Osteocyte (in vitro differentiated cells): ENCODE measurements at places on chromosomes 2 and 18.

DNA sequence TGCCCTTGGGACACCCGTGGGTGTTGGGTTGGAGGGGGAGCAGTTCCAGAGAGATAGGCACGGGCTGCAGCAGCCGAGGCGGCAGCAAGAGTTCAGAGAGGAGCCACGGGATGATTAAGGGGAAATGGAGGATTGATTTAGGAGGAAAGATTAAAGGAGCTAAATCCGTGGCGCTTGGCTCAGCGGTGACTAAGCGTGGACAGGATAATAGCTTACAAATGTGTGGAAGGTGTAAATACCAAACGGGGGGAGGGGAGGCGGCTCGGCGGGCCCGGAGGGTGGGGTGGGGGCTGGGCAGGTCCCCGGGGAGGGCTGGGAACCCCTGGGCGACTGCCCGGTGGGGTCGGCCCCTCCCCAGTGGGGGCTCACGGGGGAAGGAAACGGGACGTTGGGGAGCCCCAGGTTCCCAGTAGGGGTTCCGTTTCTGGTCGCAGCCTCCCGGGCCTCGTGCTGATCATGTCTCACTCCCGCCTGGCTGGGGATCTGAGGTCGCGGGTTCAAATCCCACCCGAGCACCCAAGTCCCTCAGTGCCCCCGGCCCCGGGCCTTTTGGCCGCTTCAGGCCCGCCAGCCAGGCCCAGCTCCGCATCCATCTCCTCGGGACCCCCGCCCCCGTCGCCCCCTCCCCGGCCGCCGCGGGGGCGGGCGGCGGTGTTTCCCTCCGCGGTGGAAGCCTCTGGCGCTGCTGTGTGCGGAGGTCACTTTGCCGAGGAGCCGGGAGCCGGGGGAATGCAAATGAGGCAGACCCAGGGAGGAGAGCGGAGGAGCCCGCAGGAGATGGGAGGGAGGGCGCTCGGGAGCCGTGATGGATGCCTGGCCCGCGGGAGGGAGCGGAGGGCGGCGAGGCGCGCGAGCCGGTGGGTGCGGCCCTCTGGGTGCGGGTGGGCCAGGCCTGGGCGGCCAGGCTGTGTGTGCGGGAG lies 8.1 kb downstream of the ASIC4 start:
- peaks cover 15% of the 10 kb centered on the region for H3K4me1 ChIP-seq
- peak overlapping the region; percentile 6 for H3K27ac ChIP-seq
- peak overlapping the region; percentile 41 for H3K4me3 ChIP-seq
- DNase-seq = no peak
- H3K36me3 ChIP-seq = no peaks in the 10 kb centered on the region
- peaks cover 22% of the 10 kb centered on the region for H3K27me3 ChIP-seq

DNA sequence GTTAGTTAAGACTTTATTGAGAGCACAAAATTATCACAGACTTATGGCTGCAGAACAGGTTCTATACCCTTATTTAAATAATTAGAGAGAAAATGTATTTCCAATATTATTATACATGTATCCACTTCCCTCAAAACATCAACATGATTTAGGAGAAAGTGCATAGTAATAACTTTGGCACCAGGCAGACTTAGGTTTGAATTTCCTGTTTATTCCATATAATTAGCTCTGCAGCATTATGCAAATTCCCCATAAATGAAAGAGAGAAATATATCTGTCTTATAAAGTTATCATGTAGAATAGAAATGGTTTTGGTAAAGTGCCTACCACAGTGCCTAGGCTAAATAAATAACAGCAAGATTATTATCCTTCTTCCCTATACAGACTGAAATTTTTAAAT lies 15.3 kb downstream of the SCN9A start:
- no peak for DNase-seq
- H3K27me3 ChIP-seq = no peaks in the 10 kb centered on the region
- peaks cover 33% of the 10 kb centered on the region for H3K4me1 ChIP-seq
- H3K27ac ChIP-seq = no peak overlapping the region
- peaks cover 2% of the 10 kb centered on the region for H3K36me3 ChIP-seq

- peaks cover 64% of the 10 kb centered on the region for H3K4me1 ChIP-seq
- H3K36me3 ChIP-seq = peaks cover 58% of the 10 kb centered on the region
- H3K27ac ChIP-seq = peak overlapping the region; percentile 99
- peak overlapping the region; percentile 98 for H3K4me3 ChIP-seq
- no peak for DNase-seq
Observed at GRCh38 chr2:215434447-215435279, 1.2 kb downstream of the FN1 start.

- no peaks in the 10 kb centered on the region for H3K27me3 ChIP-seq
- no peak overlapping the region for H3K27ac ChIP-seq
- DNase-seq = no peak
Observed at GRCh38 chr2:239943571-239943970, 81.6 kb downstream of the NDUFA10 start.

- DNase-seq = peak; percentile 82
- no peaks in the 10 kb centered on the region for H3K4me1 ChIP-seq
- peaks cover 4% of the 10 kb centered on the region for H3K27me3 ChIP-seq
- no peak overlapping the region for H3K4me3 ChIP-seq
- no peaks in the 10 kb centered on the region for H3K36me3 ChIP-seq
Observed at GRCh38 chr2:94861308-94862152, 9.7 kb upstream of the TEKT4 start.

GRCh38 chr2:241257419-241258032 lies 57.9 kb downstream of the HDLBP start:
- H3K4me1 ChIP-seq = peaks cover 9% of the 10 kb centered on the region
- H3K4me3 ChIP-seq = no peak overlapping the region
- peaks cover 57% of the 10 kb centered on the region for H3K36me3 ChIP-seq
- H3K27me3 ChIP-seq = no peaks in the 10 kb centered on the region

- no peaks in the 10 kb centered on the region for H3K36me3 ChIP-seq
- H3K27me3 ChIP-seq = no peaks in the 10 kb centered on the region
- H3K4me1 ChIP-seq = peaks cover 14% of the 10 kb centered on the region
- no peak overlapping the region for H3K27ac ChIP-seq
- no peak for DNase-seq
Observed at GRCh38 chr2:12507295-12507694, 209.4 kb upstream of the TRIB2 start.

DNA sequence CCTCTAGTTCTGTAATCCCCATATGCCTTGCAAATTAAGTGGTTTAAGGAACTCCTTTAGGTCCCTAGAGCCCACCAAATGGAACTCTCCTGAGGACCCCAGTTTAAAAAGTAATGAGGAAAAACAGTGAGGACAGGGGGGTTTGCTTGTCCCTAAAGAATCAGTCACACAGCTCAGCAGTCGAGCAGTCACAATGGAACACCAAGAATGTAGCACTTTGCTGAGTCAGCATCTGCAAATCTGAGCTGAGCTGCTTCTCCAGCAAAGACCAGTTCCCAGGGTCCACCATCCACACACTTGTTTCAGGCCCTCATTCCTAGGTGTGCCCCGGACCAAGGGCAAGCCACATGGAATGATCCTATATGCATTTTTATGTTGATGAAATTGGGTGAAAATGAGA lies 46.2 kb upstream of the NEDD4L start:
- H3K4me1 ChIP-seq = peaks cover 5% of the 10 kb centered on the region
- peaks cover 8% of the 10 kb centered on the region for H3K27me3 ChIP-seq
- H3K36me3 ChIP-seq = no peaks in the 10 kb centered on the region
- H3K27ac ChIP-seq = no peak overlapping the region

- no peak overlapping the region for H3K4me3 ChIP-seq
- DNase-seq = no peak
- no peaks in the 10 kb centered on the region for H3K27me3 ChIP-seq
- no peaks in the 10 kb centered on the region for H3K4me1 ChIP-seq
Observed at GRCh38 chr2:129428086-129428660, 551.3 kb upstream of the RAB6C start.

GRCh38 chr18:25815659-25816058 lies 274.8 kb downstream of the SS18 start:
- no peak overlapping the region for H3K27ac ChIP-seq
- no peak for DNase-seq
- peaks cover 1% of the 10 kb centered on the region for H3K4me1 ChIP-seq
- no peaks in the 10 kb centered on the region for H3K36me3 ChIP-seq
- H3K4me3 ChIP-seq = no peak overlapping the region

GRCh38 chr2:36255863-36256262 lies 99.7 kb upstream of the CRIM1 start:
- no peak overlapping the region for H3K27ac ChIP-seq
- peaks cover 53% of the 10 kb centered on the region for H3K27me3 ChIP-seq
- no peak overlapping the region for H3K4me3 ChIP-seq
- no peaks in the 10 kb centered on the region for H3K4me1 ChIP-seq

GRCh38 chr2:230828272-230828961 lies 36.3 kb upstream of the ITM2C start:
- peaks cover 35% of the 10 kb centered on the region for H3K27me3 ChIP-seq
- H3K36me3 ChIP-seq = no peaks in the 10 kb centered on the region
- no peak overlapping the region for H3K27ac ChIP-seq
- DNase-seq = no peak

- no peak overlapping the region for H3K27ac ChIP-seq
- no peak overlapping the region for H3K4me3 ChIP-seq
- H3K36me3 ChIP-seq = no peaks in the 10 kb centered on the region
- DNase-seq = no peak
- H3K4me1 ChIP-seq = no peaks in the 10 kb centered on the region
- H3K27me3 ChIP-seq = peaks cover 21% of the 10 kb centered on the region
Observed at GRCh38 chr2:15783489-15783888, 156.9 kb upstream of the MYCN start.

GRCh38 chr18:75527848-75528685 lies 100.6 kb upstream of the SMIM21 start:
- H3K4me3 ChIP-seq = no peak overlapping the region
- H3K27me3 ChIP-seq = no peaks in the 10 kb centered on the region
- no peaks in the 10 kb centered on the region for H3K36me3 ChIP-seq
- no peak overlapping the region for H3K27ac ChIP-seq
- H3K4me1 ChIP-seq = peaks cover 4% of the 10 kb centered on the region
- peak; percentile 63 for DNase-seq

- H3K4me1 ChIP-seq = peaks cover 5% of the 10 kb centered on the region
- H3K4me3 ChIP-seq = no peak overlapping the region
- no peaks in the 10 kb centered on the region for H3K36me3 ChIP-seq
- H3K27me3 ChIP-seq = no peaks in the 10 kb centered on the region
Observed at GRCh38 chr2:197270601-197271000, 40.0 kb downstream of the ANKRD44 start.

DNA sequence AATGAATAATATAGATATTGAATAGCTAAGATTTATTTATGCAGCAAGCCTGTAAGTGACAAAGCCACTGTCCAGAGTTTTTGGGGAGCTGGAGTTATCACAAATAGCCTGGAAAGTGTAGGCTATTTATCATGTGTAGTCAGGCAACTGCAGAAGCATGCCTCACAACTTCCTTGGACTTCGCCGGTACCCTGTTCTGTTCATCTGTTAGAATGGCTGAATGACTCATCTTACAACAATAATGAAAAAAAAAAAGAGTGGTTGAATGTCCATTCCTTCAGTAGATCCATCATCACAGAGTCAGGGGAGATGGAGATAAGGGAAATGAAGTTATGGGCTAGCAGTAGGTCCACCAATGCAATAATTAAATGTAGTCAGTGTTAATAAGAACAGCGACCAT lies 24.0 kb upstream of the ATP5MC3 start:
- no peak overlapping the region for H3K4me3 ChIP-seq
- peaks cover 1% of the 10 kb centered on the region for H3K4me1 ChIP-seq
- DNase-seq = no peak
- H3K27ac ChIP-seq = no peak overlapping the region
- no peaks in the 10 kb centered on the region for H3K36me3 ChIP-seq

GRCh38 chr18:58991167-58991798 lies 126.6 kb downstream of the ZNF532 start:
- no peaks in the 10 kb centered on the region for H3K27me3 ChIP-seq
- peak overlapping the region; percentile 71 for H3K27ac ChIP-seq
- peaks cover 12% of the 10 kb centered on the region for H3K36me3 ChIP-seq
- no peak overlapping the region for H3K4me3 ChIP-seq

GRCh38 chr2:60964651-60965498 lies 52.6 kb upstream of the PEX13 start:
- H3K27me3 ChIP-seq = no peaks in the 10 kb centered on the region
- no peak overlapping the region for H3K27ac ChIP-seq
- no peaks in the 10 kb centered on the region for H3K4me1 ChIP-seq
- no peak for DNase-seq

DNA sequence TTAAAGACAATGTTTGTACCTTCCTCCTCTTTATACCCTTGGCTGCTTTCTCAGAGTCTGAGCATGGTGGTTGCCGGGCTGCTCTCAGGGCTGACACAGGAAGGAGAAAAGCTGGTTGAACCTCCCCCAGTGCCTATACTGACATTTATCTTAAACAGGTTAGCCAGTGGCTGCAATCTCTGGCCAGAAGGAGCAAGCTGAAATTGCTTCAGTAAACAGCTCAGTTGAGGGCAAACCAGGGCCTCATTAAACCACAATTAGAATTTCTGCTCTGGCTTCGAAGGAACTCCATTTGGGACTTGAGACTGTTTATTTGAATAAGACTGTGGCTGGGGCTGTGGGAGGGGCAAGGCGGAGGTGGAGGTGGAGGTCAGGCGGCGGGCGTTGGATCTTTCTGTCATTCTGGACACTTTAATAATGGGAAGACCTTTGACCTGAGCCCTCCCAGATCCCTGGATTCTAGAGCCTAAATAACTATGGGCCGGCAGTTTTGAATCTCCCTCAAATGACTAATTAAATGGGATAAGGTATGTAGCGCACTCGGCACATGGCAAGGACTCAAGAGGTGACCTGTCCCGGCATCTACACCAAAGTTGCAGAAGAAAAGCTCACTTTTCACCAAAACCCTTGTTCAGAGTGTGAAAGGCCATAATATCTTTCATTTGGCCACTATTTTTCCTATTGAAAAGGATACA lies 120.6 kb upstream of the MYCN start:
- H3K27me3 ChIP-seq = peaks cover 17% of the 10 kb centered on the region
- no peak overlapping the region for H3K27ac ChIP-seq
- no peak for DNase-seq
- no peaks in the 10 kb centered on the region for H3K4me1 ChIP-seq
- no peak overlapping the region for H3K4me3 ChIP-seq

- no peaks in the 10 kb centered on the region for H3K27me3 ChIP-seq
- peaks cover 18% of the 10 kb centered on the region for H3K4me1 ChIP-seq
- H3K36me3 ChIP-seq = no peaks in the 10 kb centered on the region
- H3K4me3 ChIP-seq = no peak overlapping the region
- peak overlapping the region; percentile 32 for H3K27ac ChIP-seq
- no peak for DNase-seq
Observed at GRCh38 chr2:151032741-151033191, 228.9 kb downstream of the RBM43 start.

- DNase-seq = no peak
- H3K27me3 ChIP-seq = no peaks in the 10 kb centered on the region
- H3K4me1 ChIP-seq = peaks cover 48% of the 10 kb centered on the region
- peaks cover 5% of the 10 kb centered on the region for H3K36me3 ChIP-seq
- peak overlapping the region; percentile 83 for H3K4me3 ChIP-seq
- peak overlapping the region; percentile 93 for H3K27ac ChIP-seq
Observed at GRCh38 chr2:45011121-45011520, 1.9 kb upstream of the SIX2 start.
